ENCODE measurements at places on chromosomes 2 and 18.

- H3K27ac ChIP-seq = no peak overlapping the region
- no peaks in the 10 kb centered on the region for H3K4me1 ChIP-seq
- no peak overlapping the region for H3K4me3 ChIP-seq
- no peak for DNase-seq
- H3K36me3 ChIP-seq = no peaks in the 10 kb centered on the region
Observed at GRCh38 chr18:32980896-32981295, 208.1 kb upstream of the KLHL14 start.

DNA sequence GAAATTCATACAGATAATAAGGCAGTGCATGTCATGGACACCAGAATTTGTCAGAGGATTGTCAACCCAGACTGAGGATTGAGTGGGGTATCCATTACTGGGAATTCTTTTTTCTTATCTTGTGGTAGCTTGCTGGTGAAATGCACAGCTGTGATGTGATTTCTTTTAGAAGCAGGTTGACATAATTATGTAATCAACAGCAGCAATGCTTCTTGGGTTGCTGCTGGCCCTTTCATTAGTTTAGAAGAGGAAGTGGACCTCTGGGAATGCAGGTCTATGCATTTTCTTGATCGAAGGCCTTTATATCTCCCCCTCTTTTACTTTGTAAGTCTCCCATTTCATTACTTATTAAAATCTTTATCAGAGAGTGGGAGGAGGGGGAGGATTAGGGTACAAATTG is 319.9 kb downstream of the AGPS start:
- no peak overlapping the region for H3K27ac ChIP-seq
- H3K4me1 ChIP-seq = no peaks in the 10 kb centered on the region
- no peak overlapping the region for H3K4me3 ChIP-seq
- DNase-seq = no peak
- no peaks in the 10 kb centered on the region for H3K27me3 ChIP-seq
- no peaks in the 10 kb centered on the region for H3K36me3 ChIP-seq

- H3K27ac ChIP-seq = no peak overlapping the region
- no peak for DNase-seq
- H3K4me1 ChIP-seq = no peaks in the 10 kb centered on the region
- H3K27me3 ChIP-seq = no peaks in the 10 kb centered on the region
- no peak overlapping the region for H3K4me3 ChIP-seq
Observed at GRCh38 chr2:228048838-228049490, 132.5 kb downstream of the SPHKAP start.

DNA sequence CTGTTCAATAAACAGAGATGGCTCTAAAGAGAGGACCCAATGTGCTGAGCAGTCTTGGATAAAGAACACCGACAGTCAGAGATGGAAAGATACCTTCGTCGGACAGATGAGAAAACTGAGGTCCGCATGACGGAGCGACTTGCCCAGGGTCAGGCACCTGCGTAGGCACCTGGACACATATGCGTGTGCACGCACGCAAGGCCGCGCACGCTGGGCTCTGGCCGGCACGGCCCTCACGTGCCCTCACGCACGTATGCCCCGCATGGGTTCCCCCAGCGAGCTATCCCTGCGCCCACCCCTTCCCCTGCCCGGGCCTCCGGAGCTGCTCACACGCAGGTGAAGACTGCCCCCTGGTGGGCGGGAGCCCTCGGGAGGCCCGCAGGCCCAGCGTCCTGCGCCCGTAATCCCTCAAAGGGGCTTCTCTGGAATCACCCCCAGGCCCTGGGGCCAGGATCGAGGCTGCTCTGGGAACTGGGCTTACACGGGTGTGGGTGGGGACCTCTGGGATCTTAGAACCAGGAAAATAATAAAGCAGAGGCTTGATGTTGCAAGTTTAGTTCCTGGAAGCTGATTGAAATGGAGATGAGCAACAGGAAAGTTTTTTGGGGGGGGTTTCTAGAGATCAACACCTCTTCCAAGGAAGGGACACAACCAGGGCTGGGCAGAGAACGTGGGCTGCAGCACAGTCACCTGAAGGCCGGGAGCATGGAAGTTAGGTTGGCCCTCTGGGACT is 246.3 kb downstream of the TNS1 start:
- peak overlapping the region; percentile 63 for H3K4me3 ChIP-seq
- peak; percentile 12 for DNase-seq
- no peak overlapping the region for H3K27ac ChIP-seq
- H3K4me1 ChIP-seq = no peaks in the 10 kb centered on the region
- H3K36me3 ChIP-seq = peaks cover 3% of the 10 kb centered on the region

DNA sequence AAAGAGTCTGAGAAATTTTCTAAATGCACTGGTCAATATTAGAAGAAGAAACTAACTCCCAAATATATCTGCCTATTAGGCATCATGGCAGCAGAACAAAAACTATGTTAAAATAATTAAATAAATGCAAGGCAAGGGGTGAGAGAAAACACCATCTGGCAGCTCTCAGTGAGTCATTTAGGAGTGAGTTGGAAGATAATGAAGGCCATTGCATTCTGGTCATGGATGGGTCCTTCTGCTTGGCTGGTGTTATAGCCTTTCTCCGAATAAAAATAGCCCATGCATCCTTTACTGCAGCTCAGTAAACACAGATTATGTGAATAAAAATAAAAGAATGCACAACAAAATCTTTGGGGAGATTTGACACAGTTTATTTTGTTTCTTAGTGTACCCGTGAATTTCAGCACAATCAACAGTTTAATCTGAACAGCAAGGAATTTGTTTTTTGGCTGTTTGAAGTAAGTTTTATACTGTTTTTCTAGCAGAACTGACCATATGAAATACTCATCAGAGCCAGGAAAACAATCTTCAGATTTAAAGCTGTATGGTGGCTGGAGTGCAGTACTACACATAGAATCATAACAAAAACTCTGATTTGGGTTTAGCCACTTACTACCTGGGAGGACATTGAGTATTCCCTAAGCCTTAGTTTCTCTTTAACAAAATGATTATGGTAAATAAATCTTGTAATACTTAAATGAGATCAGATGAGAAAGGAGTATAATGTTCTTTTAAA is 225.1 kb upstream of the ITGA4 start:
- H3K4me3 ChIP-seq = no peak overlapping the region
- peaks cover 8% of the 10 kb centered on the region for H3K4me1 ChIP-seq
- DNase-seq = no peak

DNA sequence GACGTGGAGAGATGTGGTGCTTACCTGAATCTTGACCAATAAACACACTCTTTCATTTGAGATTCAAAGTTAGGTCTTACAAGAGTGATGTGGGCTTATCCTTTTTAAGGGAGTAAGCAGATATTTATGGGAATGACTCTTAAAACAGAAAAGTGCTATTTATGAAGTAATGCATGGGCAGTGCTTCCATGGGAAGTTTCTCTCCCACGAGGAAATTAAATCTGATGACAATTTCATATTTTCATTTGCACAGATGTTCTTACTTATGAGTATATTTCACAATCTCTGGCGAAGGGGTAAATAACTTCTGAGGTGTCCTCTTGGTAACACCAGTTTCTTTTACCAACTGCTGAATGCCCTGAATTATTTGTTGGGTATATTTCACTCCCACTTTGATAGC is 21.0 kb downstream of the PNPT1 start:
- H3K27ac ChIP-seq = no peak overlapping the region
- H3K27me3 ChIP-seq = no peaks in the 10 kb centered on the region
- no peaks in the 10 kb centered on the region for H3K4me1 ChIP-seq
- no peak overlapping the region for H3K4me3 ChIP-seq
- DNase-seq = no peak

DNA sequence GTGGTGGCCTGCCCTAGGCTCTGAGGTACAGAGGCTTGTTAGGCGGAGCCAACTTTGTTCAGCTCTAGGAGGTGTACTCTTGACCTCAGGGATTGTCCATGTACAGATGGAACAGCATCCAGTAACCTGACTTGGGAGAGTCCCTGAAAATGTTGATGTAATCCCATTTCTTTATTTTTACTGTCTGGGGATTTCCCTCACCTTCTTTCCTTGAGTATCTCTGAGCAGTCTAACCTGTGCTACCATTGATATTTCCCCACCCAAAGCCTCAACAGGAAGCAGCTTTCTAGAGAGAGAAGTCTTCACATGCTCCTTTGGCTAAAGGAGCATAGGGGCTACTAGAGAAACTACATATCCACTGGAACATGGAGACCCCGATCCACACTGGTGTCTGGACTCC is 10.4 kb downstream of the IL36A start:
- H3K4me3 ChIP-seq = no peak overlapping the region
- H3K27me3 ChIP-seq = peaks cover 49% of the 10 kb centered on the region
- DNase-seq = no peak
